AG10803 (cell line): ENCODE measurements at places on chromosomes 7 and 10.

GRCh38 chr7:150570556-150571465, 3.6 kb downstream of the GIMAP4 start:
- no peak for DNase-seq

DNA sequence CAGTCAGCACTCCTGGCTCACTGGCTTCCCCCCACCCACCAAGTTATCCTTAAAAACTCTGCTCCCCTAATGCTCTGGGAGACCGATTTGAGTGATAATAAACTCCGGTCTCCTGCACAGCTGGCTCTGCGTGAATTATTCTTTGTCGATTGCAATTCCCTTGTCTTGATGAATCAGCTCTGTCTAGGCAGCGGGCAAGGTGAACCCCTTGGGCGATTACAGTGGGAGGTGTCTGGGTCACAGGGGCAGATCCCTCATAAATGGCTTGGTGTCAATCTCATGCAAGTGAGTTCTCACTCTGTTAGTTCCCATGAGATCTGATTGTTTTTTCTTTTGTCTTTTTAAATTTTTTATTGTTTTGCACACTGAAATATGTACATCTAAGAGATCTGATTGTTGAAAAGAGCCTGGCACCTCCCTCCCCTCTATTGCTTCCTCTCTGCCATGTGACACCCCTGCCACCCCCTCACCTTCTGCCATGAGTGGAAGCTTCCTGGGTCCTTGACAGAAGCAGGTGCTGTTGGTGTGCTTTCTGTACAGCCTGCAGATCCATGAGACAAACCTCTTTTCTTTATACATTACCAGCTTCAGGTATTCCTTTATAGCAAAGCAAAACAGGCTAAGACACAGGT, 20.5 kb downstream of the OTUD1 start:
- DNase-seq = no peak

DNA sequence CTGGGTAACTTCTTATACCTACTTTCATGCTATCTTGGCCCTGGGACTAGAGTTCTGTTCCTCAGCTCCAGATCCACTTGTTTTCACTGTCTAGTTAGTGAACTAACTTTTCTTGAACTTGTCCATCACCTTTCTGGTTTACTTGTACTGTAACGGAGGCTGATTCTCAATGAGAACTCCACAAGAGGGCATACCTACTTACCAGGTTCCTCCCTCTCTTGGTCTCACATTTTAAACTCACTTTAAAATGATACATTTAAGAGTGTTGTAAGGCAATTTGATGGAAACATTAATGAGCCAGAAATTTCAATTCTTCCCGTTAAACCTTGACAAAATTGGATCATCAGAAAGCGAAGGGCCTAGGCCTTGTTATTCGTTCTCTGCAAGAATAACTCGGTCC, 111.6 kb downstream of the MAGI2 start:
- no peak for DNase-seq

DNA sequence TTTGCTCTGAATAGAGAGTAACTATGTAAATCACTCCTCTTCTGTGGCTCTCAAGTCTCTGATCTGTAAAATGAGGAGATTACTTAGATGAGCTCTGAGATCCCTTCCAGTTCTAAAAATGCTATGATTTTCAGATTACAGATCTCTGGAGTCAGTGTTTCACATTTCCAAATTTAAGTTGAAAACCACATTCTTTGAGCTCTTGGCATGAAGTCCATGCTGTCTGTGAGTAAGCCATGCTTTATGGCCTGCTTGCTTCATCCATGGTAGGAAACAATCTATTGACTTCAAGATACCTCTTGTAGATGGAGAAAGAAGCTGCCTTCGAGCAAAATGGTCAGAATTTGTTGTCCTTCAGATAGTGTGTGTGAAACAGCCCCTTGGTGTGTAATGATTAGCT, 64.9 kb downstream of the CELF2 start:
- DNase-seq = peak; percentile 5

- DNase-seq = peak; percentile 53
These were observed 27.7 kb downstream of the PHYH start for GRCh38 chr10:13272164-13272571.

DNA sequence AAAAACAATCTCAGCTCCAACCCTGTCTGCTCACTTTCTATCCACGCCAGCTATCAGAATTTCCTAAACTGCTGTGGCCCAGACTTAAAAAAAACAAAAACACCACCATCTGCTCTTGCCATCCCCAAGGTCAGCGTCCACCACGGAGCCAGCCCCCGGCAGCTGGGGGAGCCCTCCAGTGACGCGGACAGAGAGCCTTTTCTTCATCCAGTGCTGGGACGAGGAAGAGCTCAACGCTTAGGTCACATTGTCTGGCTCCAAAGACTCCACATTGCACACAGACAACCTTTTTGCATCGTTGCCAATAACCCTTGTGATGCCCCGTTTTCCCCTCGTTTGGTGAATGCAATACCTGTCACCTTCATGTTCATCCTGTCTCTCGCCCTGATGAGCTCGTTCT, 67.4 kb upstream of the GNA12 start:
- no peak for DNase-seq

GRCh38 chr7:133108023-133108422, 26.1 kb upstream of the CHCHD3 start:
- no peak for DNase-seq

- DNase-seq = peak; percentile 17
These were observed 7.0 kb upstream of the EVX1 start for GRCh38 chr7:27235387-27236311.

DNA sequence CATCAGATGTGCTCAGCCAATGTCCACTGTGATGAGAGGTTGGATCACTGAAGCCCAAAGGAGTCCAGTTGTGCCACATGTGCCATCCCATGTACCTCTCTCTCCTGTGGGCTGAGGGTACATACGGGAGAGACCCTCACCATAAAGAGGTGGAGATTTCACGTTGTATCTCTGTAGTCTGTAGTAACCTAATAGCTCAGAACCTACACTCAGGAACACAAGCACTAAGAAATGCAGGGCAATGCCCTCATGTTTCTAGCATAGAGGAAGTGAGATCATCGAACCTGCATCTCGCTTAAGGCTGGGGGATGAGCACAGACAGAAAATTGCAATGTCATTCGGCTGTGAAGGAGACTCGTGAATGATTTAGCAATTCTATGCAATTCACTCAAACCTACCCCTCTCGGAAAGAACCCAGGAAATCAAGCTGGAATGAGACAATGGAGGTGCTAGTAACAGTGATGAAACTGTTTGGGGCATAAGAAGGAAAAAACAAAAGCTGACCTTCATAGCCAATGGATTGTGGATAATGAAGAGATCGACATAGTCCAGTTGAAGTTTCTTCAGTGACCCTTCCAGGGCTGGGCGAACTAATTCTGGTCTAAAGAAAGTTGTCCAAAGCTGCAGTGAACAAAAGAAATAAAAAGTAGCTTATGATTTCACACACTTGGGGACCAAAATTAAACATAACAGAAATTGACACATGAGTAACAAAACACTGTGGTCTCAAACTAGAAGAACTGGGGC, 80.3 kb upstream of the UCN3 start:
- peak; percentile 79 for DNase-seq
